Epithelial cell of esophagus (primary cell): ENCODE measurements at places on chromosomes 1 and 21.

DNA sequence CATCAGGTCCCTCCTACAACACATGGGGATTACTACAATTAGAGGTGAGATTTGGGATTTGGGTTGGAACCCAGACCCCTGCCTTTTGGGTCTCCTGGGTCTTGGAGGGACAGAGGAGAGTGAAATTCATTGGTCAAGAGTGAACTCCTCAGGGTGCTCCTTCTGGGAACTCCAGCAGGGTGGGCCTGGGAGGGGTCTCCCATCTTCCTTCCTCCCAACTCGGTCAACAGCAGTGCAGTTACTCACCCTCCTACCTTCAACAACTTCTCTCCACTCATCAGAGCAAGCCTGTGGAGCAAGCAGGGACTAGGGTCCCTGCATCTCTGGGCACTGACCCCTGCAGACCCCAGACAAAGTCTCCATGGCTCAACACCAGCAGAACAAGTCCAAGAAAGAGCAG, 89.3 kb upstream of the TMPRSS2 start:
- DNase-seq: no peak

- DNase-seq: no peak
Observed at GRCh38 chr21:39538453-39539042, 74.2 kb upstream of the B3GALT5 start.

GRCh38 chr1:35605071-35605866, 32.2 kb downstream of the TFAP2E start:
- no peak for DNase-seq

DNA sequence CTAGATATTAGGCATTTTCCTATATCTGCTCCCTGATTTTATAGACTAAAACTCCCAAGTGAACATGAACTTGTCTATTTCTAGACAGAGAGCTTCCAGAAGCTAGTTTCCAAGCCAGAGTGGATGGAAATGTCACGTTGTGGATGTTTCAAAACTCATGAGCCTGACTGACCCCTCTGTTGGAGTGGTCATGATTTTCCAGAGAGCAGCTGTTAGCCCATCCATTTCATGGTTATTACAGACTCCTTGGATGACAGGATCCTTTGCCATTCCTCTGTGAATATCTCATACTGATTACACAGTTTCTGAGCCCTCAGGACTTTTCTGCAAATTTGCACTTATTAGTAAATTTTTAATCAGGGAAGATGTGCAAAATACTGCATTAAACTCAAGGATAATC, 76.8 kb upstream of the ATF3 start:
- no peak for DNase-seq

- peak; percentile 23 for DNase-seq
Observed at GRCh38 chr1:62285984-62286785, 33.0 kb downstream of the KANK4 start.

- no peak for DNase-seq
Observed at GRCh38 chr1:47013293-47013692, 10.2 kb upstream of the CYP4X1 start.

DNA sequence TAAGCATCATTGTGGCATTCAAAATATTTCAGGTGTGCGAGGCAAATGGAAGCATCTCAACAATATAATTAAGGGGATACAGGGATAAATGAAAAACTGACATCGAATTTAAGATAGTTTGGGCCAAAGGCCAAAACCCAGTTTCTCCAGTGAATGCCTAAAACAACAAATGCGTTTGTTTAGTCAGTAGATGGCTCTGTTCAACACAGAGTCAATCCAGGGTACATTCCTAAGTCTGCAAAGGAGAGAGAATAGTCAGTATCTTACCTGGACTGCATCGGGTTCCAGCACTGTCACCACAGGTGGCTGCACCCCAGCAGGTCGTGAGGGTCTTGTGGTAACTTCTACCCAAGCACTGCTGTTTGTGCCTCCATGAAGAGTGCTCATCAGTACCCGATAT, 321.1 kb downstream of the KCTD3 start:
- DNase-seq: peak; percentile 4

- DNase-seq: peak; percentile 21
Observed at GRCh38 chr1:234000557-234001041, 96.1 kb downstream of the SLC35F3 start.

- no peak for DNase-seq
Observed at GRCh38 chr1:228371741-228372182, 34.9 kb downstream of the TRIM11 start.

DNA sequence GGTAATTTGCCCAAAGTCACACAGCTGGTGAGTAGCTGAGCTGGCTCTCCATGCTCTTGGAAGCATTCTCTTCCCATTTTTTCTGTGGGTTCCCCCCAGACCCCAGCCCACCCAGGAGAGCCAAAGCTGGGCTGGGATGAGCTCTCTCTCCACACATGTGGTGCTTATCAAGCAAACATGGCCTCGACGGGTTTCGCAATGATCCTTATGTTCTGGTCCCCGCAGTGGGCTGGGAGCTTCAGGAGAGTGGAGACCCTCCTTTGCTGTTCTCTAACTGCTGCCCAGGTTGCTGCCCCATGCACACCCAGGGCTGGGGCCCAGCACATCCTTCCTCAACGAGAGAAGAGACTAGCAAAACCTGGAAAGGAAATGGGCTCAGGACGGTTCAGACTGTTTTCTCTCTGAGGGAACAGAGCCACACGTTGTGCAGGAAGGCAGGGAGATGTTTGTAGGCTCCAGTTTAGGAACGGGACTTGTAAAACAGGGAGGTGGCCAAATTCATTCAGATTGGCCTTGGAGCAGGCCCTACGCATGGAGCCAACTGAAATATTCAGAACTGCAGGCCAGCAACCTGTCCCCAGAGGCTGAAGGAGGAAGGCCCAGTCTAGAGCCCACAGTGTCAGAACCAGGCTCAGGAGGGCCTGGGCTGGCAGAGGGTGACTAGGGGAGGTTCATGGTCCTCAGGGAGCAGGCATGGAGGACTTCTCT, 27.2 kb upstream of the CSF1 start:
- DNase-seq: no peak

GRCh38 chr1:150696590-150696989, 364 bp downstream of the GOLPH3L start:
- peak; percentile 24 for DNase-seq

GRCh38 chr1:227726318-227726717, 8.8 kb downstream of the JMJD4 start:
- no peak for DNase-seq

DNA sequence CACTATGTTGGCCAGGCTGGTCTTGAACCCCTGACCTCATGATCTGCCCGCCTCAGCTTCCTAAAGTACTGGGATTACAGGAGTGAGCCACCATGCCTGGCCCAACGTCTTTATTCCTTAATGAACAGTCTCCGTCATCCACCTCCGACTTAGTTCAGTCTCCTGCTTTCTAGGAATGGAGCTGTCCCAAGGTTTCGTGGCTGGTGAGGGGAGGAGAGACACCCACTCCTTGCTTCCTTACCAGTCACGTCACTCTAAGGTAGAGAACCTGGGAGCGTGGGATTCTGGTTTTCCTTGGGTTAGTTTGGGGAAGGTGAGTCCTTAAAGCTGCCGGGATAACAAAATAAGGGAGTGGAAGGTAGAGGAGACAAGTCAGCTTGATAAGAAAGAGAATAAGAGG, 55.0 kb upstream of the ATP2B4 start:
- no peak for DNase-seq

DNA sequence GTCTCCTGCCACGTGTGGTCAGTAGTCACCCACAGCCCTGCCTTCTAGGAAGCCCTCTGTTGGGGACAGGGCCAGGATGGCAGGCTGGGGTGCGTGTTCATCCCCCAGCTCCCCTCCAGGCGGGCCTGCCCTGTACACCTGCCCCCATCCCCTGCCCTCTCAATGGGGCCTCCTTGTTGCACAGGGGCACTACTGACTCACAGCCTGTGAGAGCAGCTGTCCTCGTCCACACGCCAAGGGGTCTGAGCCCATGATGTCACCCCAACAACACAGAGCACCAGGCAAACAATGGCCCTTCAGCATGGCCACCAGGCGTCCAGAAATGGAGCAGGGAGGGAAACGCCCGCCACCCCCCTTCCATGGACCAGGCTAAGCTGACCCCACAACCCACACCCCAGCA, 64.3 kb downstream of the ARHGEF16 start:
- no peak for DNase-seq

GRCh38 chr1:209355415-209355814, 228.1 kb upstream of the CAMK1G start:
- peak; percentile 84 for DNase-seq

DNA sequence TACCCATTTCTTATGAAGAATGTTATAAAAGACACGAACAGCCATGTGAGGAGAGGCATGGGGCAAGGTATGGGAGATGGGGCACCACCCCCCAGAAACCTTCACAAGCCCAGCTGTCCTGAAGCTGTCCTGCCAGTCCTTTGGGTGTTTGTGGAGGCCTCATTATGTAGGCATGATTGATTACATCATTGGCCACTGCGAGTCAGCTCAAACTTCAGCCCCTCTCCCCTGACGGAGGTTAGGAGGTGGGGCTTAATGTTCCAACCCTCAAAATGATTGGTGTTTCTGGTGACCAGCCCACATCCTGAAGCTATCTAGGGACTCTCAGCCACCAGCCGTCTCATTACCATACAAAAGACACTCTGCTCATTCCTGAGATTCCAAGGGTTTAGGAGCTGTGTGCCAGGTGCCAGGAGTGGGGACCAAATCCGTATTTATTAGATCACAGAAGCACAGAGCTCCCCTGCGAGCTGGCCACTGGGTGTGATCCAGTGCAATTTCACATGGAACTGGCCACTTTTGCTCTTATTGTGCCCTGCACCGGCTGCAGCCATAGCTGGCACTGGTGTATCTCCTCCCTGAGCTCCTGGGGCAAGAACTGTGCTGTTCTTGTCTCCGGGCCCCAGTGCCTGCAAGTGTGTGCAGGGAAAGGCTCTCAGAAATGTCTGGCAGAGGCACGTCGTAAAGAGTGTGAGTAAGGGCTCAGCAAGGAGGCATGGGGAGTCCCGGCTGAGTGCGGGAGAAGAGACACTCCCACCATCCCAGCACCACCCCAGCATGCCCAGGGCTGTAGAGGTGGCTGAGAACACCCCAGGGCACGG, 10.5 kb downstream of the KIAA1614 start:
- peak; percentile 50 for DNase-seq

DNA sequence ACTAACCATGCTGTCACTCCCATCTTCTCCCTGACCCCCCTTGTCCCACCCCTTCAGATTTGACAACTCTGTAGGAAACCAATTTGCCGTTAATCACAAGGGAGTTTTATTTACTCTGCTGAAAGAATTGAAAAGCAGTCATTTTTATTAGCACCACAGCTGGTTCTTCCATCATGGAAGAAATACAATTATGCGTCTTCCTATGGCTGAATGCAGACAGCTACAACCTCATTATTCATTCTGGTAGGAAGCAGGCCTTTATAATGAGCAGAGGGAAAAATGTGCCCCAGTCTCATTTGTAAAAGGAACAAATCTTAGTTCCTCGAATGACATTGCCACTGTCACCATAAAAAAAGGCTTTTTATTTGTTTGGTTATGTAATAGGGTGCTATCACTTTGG, 35.2 kb downstream of the JUN start:
- no peak for DNase-seq

DNA sequence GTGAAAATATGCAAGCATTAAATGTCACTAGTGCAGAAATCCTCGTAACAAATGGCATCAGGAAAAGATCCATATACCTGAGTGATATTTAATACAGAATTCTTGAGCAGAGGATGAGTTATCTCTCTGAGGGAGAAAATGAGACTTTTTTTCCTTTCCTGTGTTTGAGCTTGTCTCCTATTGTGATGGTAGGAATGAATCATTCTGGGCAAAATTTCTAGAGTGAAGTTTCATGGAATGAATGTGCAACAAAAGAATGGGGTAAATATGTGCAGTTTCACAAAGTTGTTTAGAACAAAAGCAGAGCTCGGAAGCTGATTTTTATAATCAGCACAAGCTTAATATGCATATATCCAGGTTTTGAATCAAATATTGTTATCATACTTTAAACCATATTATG, 4.6 kb downstream of the CTPS1 start:
- peak; percentile 76 for DNase-seq

DNA sequence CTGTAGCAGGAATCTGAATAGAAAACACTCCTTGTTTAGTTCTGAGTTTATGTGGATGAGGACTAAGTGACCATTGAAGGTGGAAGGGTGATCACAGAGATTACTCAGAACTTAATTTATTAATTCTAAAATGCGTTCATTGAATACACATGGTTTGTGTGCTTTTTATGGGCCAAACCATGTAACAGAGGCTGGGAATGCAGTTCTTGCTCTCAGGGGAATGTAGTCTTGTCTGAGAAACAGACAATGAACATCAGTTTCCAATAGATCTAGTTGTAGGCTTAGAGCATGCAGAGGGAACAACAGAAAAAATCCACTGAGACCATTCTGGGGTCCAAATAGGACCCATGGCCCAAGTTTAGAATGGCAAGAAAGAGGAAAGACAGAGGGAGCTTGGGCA, 46.1 kb downstream of the ITSN1 start:
- no peak for DNase-seq

DNA sequence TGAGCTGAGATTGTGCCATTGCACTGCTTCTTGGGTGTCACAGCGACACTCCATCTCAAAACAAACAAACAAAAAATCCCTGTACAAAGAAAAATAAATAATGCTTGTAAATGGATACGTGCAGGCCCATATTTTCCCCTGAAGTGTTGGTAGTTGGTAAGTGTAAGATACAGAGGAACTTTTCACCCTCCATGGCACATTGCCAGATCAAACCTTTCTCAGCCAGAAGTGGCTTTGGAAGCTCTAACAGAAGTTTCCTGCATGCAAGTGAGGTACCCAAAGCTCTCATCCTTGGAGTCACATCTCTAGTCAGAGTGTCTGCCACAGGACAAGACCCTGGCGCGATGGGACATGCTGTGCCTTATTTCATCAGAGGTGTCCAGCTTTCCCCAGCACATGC, 7.3 kb downstream of the NDUFV3 start:
- DNase-seq: no peak
